T-helper 2 cell treated with Interferon-gamma antibody and Interleukin-4, amounts not matched to agents 5 μg/mL and 100 μg/mL, for 36 hours (primary cell): ENCODE measurements at places on chromosomes 3 and 15.

DNA sequence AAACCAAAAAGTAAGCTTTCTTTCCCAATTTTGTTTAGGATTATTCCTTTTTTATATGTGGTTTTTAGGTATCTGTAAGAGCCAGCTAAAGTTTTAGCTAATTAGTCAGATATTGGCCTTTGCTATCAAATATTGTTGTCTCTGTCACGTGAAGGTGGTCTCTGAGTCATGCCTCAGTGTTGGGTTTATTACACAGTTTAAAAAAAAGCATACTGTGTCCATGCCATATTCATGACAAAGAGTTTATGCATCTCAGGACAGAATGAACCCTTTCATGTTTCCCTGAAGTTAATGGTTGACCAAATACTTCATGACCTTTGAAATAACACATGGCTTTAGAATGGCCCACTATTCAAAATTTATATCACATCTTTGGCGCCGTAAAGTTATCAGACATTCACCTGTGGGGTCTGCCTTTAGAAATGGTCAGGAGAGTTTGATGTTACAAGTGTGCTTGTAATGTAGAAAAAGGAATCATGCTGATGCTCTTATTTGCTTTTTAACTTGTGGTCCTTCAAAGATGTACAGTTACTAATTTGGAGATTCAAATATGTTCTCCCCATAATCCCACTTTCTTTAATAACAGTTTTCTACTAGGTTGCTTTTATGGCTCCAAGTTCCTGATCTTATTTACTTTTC lies 101.5 kb downstream of the MYRIP start:
- no peaks in the 10 kb centered on the region for H3K4me1 ChIP-seq
- no peaks in the 10 kb centered on the region for H3K27me3 ChIP-seq
- no peak overlapping the region for H3K27ac ChIP-seq
- no peak for DNase-seq

- peaks cover 19% of the 10 kb centered on the region for H3K36me3 ChIP-seq
- H3K27me3 ChIP-seq, result no peaks in the 10 kb centered on the region
- peaks cover 23% of the 10 kb centered on the region for H3K4me1 ChIP-seq
- H3K27ac ChIP-seq, result peak overlapping the region; percentile 98
Observed at GRCh38 chr3:157174290-157174648, 14.3 kb upstream of the CCNL1 start.

DNA sequence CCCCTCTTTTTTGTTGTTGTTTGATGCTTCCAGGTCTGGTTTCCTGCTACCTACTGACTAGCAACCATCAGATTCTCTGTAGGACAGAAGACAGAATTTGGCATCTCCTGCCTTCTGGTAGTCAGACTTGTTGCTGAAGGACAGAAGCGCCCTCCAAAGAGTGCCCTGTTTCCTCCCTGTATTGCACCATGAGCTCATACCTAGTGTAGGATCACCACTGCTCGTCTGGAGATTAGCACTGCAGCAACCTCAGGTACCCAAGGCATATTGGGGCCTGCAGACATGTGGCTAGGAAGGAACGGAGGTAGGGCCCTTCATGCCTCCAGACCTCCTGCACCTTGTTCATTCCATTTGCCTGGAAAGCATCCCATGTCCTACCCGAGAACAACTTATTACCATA lies 78.1 kb downstream of the NPTN start:
- H3K4me3 ChIP-seq, result no peak overlapping the region
- no peaks in the 10 kb centered on the region for H3K27me3 ChIP-seq
- no peak for DNase-seq
- H3K36me3 ChIP-seq, result peaks cover 3% of the 10 kb centered on the region

DNA sequence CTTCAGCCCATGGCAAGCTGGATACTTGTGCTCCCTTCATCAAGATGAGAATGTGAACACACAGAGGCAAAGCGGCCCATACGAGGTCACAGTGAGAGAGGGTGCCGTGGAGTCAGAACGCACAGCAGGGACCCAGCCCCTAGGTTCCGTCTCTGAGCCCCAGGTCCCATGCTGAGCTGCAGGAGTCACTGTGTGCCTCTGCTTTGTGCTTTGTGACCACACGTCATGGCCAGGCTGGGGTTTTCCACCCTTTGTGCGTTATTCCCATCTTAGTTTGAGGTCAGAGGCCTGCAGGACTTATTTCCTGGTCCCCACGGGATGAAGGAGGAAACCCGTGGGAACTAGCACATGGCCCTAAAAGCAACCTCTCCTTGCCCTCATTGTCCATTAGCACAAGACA lies 140.3 kb downstream of the TJP1 start:
- no peaks in the 10 kb centered on the region for H3K36me3 ChIP-seq
- no peaks in the 10 kb centered on the region for H3K4me1 ChIP-seq
- DNase-seq, result no peak
- no peak overlapping the region for H3K27ac ChIP-seq
- H3K27me3 ChIP-seq, result peaks cover 10% of the 10 kb centered on the region

- no peak for DNase-seq
- H3K36me3 ChIP-seq, result peaks cover 3% of the 10 kb centered on the region
- H3K27ac ChIP-seq, result no peak overlapping the region
- H3K27me3 ChIP-seq, result peaks cover 22% of the 10 kb centered on the region
- H3K4me1 ChIP-seq, result peaks cover 15% of the 10 kb centered on the region
Observed at GRCh38 chr3:150699068-150699639, 4.6 kb downstream of the ERICH6 start.

GRCh38 chr3:183493296-183494045 lies 62.0 kb downstream of the KLHL6 start:
- H3K27me3 ChIP-seq, result no peaks in the 10 kb centered on the region
- no peaks in the 10 kb centered on the region for H3K4me1 ChIP-seq
- no peak overlapping the region for H3K4me3 ChIP-seq
- peaks cover 41% of the 10 kb centered on the region for H3K36me3 ChIP-seq
- H3K27ac ChIP-seq, result no peak overlapping the region

- no peaks in the 10 kb centered on the region for H3K4me1 ChIP-seq
- H3K27ac ChIP-seq, result no peak overlapping the region
- no peak overlapping the region for H3K4me3 ChIP-seq
- no peak for DNase-seq
- no peaks in the 10 kb centered on the region for H3K27me3 ChIP-seq
Observed at GRCh38 chr3:86929046-86929445, 61.9 kb downstream of the VGLL3 start.

GRCh38 chr15:25954398-25954797 lies 91.3 kb upstream of the ATP10A start:
- no peak for DNase-seq
- H3K4me3 ChIP-seq, result no peak overlapping the region
- no peaks in the 10 kb centered on the region for H3K27me3 ChIP-seq
- no peaks in the 10 kb centered on the region for H3K36me3 ChIP-seq
- no peaks in the 10 kb centered on the region for H3K4me1 ChIP-seq

DNA sequence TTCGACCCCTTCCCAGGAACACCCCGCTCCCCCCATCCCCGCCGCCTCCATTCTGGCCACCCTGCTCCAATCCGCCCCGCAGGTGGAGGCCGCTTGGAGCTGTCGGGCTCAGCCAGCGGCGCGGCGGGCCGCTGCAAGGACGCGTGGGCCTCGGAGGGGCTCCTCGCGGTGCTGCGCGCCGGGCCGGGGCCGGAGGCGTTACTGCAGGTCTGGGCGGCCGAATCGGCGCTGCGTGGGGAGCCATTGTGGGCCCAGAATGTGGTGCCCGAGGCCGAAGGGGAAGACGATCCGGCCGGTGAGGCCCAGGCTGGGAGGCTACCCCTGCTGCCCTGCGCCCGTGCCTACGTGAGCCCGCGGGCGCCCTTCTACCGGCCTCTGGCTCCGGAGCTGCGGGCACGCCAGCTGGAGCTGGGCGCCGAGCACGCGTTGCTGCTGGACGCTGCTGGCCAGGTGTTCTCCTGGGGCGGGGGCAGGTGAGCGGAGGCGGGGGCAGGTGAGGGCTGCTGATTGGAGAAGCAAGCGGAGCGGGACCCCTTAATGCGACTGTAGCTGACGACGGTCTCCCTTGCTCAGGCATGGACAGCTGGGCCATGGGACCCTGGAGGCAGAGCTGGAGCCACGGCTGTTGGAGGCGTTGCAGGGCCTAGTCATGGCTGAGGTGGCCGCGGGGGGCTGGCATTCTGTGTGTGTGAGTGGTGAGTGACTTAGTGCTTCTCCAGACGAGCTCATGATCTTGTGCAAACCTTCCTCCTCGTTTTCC lies 2.5 kb downstream of the RCCD1 start:
- H3K27ac ChIP-seq, result peak overlapping the region; percentile 72
- no peak for DNase-seq
- peak overlapping the region; percentile 67 for H3K4me3 ChIP-seq
- H3K27me3 ChIP-seq, result no peaks in the 10 kb centered on the region
- peaks cover 8% of the 10 kb centered on the region for H3K4me1 ChIP-seq

DNA sequence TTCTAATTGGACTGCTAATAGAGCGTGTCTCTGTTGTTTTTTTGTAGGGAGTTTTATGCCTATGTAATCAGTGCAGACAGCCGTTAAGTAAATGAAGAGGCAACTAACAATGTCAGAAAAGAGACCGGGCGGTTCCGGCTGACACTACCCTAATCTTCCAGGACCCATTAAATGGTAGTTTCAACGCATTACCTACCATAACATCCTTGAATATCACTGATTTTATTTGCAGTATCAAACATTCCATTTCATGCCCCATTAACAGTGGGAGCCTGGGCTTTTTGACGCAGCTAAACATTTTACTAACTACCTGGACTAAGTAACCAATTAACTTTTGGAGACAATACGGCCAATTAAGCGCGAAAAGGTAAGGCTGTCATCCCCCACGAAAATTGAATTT lies 832.9 kb upstream of the NR2F2 start:
- no peak for DNase-seq
- no peak overlapping the region for H3K4me3 ChIP-seq
- no peaks in the 10 kb centered on the region for H3K36me3 ChIP-seq
- peaks cover 5% of the 10 kb centered on the region for H3K27me3 ChIP-seq
- H3K27ac ChIP-seq, result no peak overlapping the region
- H3K4me1 ChIP-seq, result peaks cover 11% of the 10 kb centered on the region

DNA sequence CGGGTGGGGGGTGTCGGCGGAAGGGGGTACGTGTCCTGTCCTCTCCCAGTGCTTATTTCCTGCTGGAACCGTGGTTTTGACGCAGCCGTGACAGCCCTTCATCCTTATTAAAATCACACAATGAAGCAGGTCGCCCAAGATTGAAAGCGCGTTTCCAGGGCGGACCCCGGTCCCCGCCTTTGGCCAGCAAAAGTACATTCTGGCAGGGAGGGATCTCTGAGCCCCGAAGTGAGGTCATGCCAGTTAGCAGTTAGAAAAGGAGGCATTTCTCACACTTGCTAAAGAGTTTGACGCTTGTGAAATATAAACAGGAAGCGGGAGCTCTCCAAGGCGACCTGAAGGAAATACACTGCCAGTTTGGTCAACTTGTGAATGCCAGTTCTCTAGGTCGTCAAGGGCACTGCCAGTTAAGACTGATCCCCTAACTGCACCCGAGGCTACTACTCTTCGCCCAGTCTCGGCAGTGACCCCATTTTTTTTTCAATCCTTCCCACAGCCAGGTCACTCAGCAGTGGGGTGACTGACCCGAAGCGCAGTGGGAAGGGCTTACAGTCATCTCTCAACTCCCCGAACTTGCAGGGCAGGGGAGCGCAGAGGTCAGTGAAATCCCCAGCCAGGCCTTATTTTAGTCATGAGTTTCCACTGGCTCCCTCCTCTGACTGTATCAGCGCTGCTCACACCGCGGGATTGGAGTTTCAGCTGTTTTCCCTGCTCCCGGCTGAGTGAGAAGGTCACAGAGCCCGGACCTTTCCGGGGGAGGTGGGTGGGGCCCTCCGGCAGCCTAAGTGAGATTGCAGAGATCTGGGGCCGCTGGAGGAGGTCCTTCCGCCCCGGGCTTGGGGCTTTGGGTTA lies 2.0 kb upstream of the BHLHE40 start:
- H3K27ac ChIP-seq, result peak overlapping the region; percentile 96
- peaks cover 41% of the 10 kb centered on the region for H3K4me1 ChIP-seq
- no peaks in the 10 kb centered on the region for H3K27me3 ChIP-seq
- H3K36me3 ChIP-seq, result peaks cover 37% of the 10 kb centered on the region

DNA sequence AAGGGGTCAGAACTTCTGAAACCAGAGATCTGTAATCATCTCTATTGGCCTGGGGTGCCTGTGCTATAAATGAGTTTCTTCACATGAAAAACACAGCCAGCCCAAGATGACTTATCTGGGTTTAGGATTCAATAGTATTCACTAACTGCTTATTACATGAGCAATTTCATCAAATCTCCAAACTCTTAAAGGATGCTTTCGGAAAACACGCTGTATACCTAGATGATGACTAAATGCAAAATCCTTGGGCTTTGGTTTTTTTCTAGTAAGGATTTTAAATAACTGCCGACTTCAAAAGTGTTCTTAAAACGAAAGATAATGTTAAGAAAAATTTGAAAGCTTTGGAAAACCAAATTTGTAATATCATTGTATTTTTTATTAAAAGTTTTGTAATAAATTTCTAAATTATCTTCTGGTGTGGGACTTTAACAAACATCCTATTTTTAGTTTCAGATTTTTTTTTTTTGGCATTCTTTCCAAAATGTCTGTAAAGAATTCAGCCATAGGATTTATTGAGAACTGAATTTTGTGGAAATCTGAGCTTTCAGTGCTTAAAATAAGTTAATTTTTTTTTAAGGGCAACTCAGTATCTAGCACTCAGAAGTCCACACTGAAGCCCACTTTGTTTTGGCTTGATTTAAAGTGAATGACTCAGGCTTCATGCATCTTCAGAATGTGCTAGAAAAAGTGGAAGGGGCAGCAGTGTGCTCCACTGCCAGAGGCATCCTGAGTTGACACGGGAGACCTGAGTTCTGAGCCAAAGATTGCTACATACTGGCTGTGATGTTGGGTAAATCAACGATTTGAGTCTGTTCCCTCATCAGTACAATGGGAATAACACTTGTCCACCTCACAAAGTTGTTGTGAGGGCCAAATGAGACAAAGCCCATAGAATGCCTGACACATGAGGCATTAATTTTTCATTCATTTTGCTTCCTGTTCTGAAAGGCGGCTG lies 18.7 kb downstream of the TMEM43 start:
- H3K4me1 ChIP-seq, result peaks cover 32% of the 10 kb centered on the region
- H3K27me3 ChIP-seq, result no peaks in the 10 kb centered on the region
- H3K4me3 ChIP-seq, result peak overlapping the region; percentile 67
- H3K27ac ChIP-seq, result peak overlapping the region; percentile 96
- DNase-seq, result no peak
- peaks cover 42% of the 10 kb centered on the region for H3K36me3 ChIP-seq
